Lower lobe of right lung (tissue), 2 donors: ENCODE measurements at places on chromosomes 2 and 18. TPM values are rescaled to one million over a fixed set of nuclear protein-coding genes. Genes with fewer than 3 reads are reported as not detected.

GRCh38 chr2:170222298-170222697 lies 44.4 kb downstream of the MYO3B start:
- no peaks in the 10 kb centered on the region for H3K36me3 ChIP-seq
- no peak overlapping the region for H3K4me3 ChIP-seq
- H3K4me1 ChIP-seq, result peaks cover 5% of the 10 kb centered on the region
- H3K27me3 ChIP-seq, result no peaks in the 10 kb centered on the region
- H3K27ac ChIP-seq, result no peak overlapping the region
- no peak for DNase-seq

MARCHF4 gene
- 0.12 TPM for total RNA-seq

GRCh38 chr2:175605640-175606009 lies 396.4 kb downstream of the LNPK start:
- no peaks in the 10 kb centered on the region for H3K4me1 ChIP-seq
- H3K27me3 ChIP-seq, result no peaks in the 10 kb centered on the region
- no peaks in the 10 kb centered on the region for H3K36me3 ChIP-seq

DNA sequence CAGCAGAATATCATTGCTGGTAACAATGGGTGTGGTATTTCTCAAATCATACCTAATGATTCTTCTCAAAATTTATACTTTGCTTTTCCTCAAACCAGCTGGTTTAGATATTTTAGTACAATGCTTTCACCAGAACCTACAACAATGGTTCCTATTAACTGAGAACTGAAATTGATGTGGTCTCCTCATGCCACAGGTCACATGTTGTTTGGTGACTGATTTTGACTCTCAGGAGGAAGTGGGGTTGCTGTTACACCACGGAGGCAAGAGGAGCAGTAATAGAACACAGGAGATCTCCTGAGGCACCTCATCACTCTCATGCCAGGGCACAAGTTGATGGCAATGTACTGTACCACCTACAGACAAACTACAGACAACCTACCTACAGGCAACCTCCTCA lies 3.0 kb upstream of the CEP68 start:
- H3K36me3 ChIP-seq, result no peaks in the 10 kb centered on the region
- no peak overlapping the region for H3K27ac ChIP-seq
- peaks cover 26% of the 10 kb centered on the region for H3K4me1 ChIP-seq

DNA sequence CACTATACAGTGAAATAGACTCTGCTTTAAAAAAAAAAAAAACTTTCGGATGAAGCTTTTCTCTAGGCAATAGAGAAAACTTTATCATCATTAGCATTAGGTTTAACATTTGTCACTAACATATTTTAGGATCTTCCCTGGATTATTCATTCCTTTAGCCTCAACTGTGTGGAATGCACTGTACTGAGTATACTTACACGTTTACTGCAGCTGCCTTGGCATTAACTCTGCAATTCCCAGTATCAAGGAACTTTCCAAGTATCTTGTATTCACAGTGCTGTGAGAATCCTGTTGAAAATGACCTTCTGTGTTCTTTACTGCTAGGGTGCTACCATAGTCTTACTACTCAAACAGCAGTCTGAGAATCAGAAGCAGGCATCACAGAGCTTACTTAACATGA lies 328.2 kb upstream of the COL3A1 start:
- H3K4me1 ChIP-seq, result no peaks in the 10 kb centered on the region
- DNase-seq, result no peak
- H3K4me3 ChIP-seq, result no peak overlapping the region
- H3K27me3 ChIP-seq, result no peaks in the 10 kb centered on the region

- H3K4me3 ChIP-seq, result no peak overlapping the region
- no peak overlapping the region for H3K27ac ChIP-seq
- no peaks in the 10 kb centered on the region for H3K4me1 ChIP-seq
Observed at GRCh38 chr2:143689541-143689940, 560.3 kb downstream of the ARHGAP15 start.

DNA sequence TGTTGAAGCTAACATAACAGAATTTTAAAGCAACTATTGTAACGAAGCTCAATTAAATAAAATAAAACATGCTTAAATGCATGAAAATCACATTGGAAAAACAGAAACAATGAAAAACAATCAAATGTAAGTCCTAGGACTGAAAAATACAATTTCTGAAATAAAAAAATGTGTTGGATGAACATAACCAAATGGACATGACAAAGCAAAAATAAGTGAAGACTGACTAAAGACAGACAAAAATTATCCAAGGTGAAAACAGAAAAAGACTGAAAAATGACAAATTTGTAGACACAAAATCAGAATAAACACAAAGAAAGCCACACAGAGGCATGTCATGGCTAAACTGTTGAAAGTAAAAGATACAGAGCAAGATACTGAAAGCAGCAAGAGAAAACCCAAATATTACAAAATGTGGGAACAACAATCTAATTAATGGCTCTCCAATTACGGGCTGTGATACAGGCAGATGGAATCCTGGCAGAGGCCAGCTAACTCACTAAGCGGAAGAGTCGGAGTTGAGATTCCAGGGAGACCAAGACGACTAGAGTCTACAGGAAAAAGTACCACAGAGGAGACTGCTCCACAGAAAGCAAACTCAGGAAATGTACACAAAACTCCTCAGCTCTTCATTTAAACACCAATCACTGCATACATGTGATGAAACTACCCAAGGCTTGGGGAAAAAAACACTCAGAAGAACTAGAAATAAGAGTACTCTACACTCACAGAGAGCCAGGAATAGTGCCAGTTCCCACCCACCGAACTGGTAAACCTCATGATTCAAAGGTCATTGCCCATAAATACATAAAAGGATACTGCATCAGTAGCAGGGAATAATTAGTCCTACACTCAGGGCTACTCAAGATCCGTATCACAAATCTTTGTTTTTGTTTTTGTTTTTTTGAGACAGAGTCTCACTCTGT lies 83.6 kb downstream of the ATAD2B start:
- H3K4me1 ChIP-seq, result no peaks in the 10 kb centered on the region
- H3K36me3 ChIP-seq, result no peaks in the 10 kb centered on the region
- H3K4me3 ChIP-seq, result no peak overlapping the region
- H3K27ac ChIP-seq, result no peak overlapping the region
- DNase-seq, result no peak
- no peaks in the 10 kb centered on the region for H3K27me3 ChIP-seq

SGPP2 gene
- total RNA-seq, result 23.9 TPM

DNA sequence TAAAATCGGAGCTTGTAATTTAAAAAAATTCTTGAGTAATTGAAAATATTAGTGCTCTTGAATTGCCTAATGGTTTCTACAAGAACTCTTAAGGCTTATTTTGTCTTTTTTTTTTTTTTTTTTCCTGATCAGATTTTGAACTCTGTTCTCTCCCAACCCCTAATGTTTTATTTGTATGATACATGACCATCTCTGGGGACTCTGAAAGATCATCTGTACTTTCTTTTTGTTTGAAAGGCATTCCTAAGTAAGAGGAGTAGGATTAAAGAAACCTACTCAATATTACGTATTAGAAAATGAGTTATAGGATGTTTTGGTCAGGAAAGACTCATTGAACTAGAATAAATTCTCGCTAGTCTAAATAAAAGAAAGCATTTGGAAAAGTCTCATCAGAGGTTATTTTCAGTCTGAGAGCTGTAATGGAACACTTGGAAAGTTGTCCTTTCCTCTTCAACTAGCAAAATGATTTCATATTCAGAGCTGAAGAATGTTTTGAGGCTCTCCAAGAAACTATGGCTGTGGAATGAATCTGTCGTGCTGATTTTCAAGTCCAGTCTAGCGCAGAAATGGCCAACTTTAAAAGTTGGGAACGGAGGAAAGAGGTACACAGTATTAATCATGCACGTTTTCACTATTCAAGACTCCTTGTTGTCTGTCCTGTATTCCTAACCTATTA lies 182.7 kb downstream of the PRPF40A start:
- no peaks in the 10 kb centered on the region for H3K27me3 ChIP-seq
- no peak overlapping the region for H3K4me3 ChIP-seq
- DNase-seq, result no peak
- H3K27ac ChIP-seq, result no peak overlapping the region

DNA sequence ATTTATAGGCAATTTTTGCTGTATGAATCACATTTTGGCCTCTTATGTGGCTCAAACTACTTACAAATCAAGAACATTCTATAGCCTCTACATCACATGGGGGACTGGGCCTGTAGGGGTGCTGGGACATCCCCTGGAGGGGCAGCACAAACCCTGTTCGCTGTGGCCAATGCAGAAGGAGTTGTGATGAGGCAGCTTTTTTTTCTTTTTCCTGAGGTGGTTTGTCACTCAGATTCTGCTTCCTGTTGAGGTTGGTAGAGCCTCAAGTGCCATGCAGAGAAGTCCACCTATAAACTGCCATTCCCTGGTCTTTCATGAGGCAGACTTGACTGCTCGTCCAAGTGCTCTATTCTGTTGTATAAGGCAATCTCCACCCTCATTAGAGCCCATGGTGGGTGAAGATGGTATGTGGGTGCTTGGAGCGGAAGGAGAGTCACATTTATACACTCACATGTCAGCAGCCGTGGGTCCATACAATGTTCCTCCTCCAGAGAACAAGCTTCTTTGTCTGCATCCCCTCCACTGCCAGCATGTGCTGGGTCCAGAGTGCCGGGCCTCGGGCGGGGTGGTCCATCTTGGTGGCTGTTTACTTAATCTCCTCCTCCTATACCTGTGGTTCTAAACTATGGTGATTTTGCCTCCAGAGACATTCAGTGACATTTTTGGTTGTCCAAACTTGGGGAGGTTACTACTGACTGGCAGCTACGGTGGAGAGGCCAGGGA lies 120.3 kb downstream of the ACOXL start:
- no peak overlapping the region for H3K27ac ChIP-seq
- H3K27me3 ChIP-seq, result no peaks in the 10 kb centered on the region
- H3K4me1 ChIP-seq, result no peaks in the 10 kb centered on the region
- no peak for DNase-seq
- H3K4me3 ChIP-seq, result no peak overlapping the region

CABYR gene
- 1.2 TPM for total RNA-seq

KIAA1328 gene
- total RNA-seq, result 17.8 TPM

CLEC4F gene
- 0.71 TPM for total RNA-seq

DNA sequence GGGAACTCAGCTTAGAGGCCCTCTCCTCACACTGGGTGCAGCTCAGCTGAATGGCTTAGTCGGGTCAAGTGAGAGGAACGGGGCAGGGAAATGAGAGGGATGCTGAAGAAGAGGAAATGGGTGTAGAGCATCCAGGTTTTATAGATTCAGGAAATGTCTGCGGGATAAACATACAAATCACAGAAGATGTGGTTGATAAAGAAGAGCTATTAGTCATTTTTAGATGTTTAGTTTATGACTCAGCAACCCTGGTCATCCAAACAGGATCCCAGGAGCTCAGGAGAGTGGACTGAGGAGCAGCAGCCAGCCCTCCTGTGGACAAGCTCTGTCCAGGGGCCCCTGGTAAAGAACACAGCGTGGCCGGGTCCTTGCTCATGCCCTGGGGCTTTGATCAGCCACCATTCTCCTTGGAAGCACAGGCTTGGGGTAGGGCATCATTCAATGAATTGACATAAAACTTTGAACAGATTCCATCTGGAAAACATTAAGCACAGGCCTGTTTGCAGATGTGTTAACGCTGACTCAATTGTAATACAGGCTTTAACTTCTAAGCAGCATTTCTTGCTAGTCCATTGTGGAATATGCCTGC lies 83.0 kb downstream of the NPAS2 start:
- no peak overlapping the region for H3K27ac ChIP-seq
- H3K27me3 ChIP-seq, result no peaks in the 10 kb centered on the region
- no peak for DNase-seq
- no peaks in the 10 kb centered on the region for H3K36me3 ChIP-seq
- H3K4me3 ChIP-seq, result no peak overlapping the region
- H3K4me1 ChIP-seq, result peaks cover 8% of the 10 kb centered on the region
